Cardiac muscle cell (in vitro differentiated cells and primary cell): ENCODE measurements at places on chromosomes 7 and 10. TPM values are rescaled to one million over a fixed set of nuclear protein-coding genes. Genes with fewer than 3 reads are reported as not detected.

WEE2 gene
- 0.07 and 0.09 TPM in 2 replicates for total RNA-seq

NUDT13 gene
- 1.5 and 2.1 TPM in 2 replicates for total RNA-seq

LRRC17 gene
- 5.7 and 9.7 TPM in 2 replicates for total RNA-seq

AOC1 gene
- total RNA-seq, result 0.06 TPM in 1 of 2 replicates, not detected in the other

MYO3A gene
- 1.2 and 5.9 TPM in 2 replicates for total RNA-seq

SORCS3 gene
- total RNA-seq, result 12.2 and 29.1 TPM in 2 replicates

TBXAS1 gene
- total RNA-seq, result 0.83 and 4.1 TPM in 2 replicates

- no peak for DNase-seq
Observed at GRCh38 chr7:142860968-142861367, 6.1 kb downstream of the EPHB6 start.

GRCh38 chr10:52563360-52563759 is 209.2 kb downstream of the MBL2 start:
- peak; percentile 32 for DNase-seq

- peak; percentile 16 for DNase-seq
Observed at GRCh38 chr7:26857506-26858240, 6.7 kb downstream of the SKAP2 start.

DNA sequence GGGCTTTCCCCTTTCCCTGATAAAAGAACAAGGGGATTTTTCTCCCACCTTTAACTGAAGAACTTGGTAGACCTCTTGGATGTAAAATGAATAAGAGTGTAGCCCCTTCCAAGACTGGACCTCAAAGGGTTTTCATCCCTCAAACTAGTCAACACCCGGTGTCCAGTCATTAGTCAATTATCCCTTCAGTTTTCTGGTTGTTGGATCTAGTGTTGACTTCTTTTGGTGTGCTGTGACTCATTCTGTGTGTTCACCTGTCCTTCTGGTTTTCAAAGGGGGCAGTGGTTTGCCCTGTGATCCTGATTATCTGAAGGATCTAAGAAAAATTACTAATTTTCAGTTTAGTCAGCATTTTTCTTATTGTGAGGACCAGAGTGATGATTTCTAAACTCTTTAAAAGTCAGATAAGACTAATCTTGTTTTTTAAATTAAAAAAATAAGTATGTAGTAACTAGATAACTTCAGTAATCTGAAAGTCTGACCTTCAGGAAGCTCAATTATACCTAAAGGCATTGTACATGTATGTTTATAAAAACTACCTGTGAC is 583.5 kb downstream of the CNTNAP2 start:
- DNase-seq, result no peak

DNA sequence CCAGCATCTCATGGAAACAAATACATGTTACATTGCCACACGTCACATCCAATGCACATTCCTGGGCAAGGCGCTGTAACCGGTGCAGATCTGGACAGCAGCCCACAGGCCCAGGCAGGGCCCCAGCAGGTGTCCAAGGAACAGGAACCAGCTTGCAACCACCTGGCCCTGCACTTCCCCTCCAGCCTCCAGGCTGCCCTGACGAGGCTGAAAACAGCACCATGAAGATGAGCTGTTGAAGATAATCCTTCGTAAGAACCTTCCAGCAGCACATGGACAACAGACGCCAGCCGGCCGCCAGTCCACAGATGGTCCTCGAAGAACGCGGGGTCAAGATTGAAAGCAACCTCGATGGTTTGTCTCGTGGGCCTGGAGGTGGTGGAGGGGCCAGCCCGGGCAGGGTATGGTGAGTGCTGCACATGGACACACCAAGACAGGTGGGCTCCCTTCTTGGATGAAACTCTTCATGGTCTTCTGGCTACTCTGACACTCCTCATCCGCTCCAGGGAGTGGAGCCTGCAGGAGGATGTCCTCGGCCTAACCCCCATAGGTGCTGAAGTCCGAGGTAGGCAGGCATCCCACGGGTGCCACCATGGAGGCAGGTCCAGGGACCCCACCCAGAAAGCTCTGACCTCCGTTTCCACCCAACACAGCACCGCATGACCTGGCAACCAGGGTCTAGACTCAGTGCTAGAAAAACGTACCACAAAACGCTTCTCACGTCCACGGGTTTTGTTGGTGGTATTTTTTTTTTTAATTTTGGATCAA is 22.9 kb downstream of the PDGFA start:
- no peak for DNase-seq

- DNase-seq, result no peak
Observed at GRCh38 chr10:92082583-92083280, 159.2 kb downstream of the BTAF1 start.

DNA sequence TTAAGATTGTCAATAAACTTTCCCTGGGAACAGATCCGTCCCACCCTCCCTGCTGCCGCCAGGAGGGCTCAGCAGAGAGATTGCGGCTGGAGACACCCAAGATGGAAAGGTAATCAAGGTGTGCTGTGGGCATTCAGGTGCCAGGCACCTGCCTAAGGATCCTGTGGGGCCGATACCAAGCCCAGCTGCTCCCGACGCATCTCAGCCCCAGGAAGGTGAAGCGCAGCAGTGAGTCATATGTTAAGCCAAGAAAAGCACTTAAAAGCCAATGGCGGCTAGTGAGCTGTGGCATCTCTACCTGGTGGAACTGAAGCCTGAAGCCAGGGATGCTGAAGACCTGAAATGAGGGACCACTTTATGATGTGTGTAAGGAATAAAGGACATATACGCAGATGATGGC is 6.1 kb downstream of the WDR86 start:
- DNase-seq, result no peak

GRCh38 chr7:17774716-17775288 is 165.5 kb downstream of the SNX13 start:
- DNase-seq, result peak; percentile 25
